ENCODE measurements at places on chromosomes 6 and 20. TPM values are rescaled to one million over a fixed set of nuclear protein-coding genes. Genes with fewer than 3 reads are reported as not detected.

DNA sequence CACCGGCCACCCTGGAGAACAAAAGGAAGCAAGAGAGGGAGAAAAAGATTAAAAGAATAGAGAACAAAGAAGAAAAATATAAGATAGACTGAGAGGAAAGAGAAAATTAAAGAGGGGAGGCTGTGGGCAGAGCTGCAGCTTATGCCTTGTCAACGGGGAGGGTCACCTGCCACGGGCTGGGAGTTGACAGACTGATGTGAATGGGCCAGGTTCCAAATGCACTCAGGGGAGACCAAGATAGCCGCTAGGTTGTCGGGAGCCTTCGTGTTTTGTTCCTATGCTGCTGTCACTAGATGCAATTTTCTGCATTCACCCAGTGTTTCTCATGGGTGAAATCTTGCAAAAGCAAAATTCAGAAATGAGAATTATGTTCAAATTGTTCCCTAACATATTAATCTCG lies 119.6 kb upstream of the MTHFD1L start:
- no peaks in the 10 kb centered on the region for H3K27me3 ChIP-seq
- no peak for DNase-seq
- no peak overlapping the region for H3K4me3 ChIP-seq
- no peak overlapping the region for H3K27ac ChIP-seq

GRCh38 chr6:157236040-157236725 lies 87.1 kb downstream of the TMEM242 start:
- H3K4me1 ChIP-seq = peaks cover 12% of the 10 kb centered on the region
- peak overlapping the region; percentile 62 for H3K4me3 ChIP-seq
- H3K27ac ChIP-seq = no peak overlapping the region
- no peaks in the 10 kb centered on the region for H3K36me3 ChIP-seq

DNA sequence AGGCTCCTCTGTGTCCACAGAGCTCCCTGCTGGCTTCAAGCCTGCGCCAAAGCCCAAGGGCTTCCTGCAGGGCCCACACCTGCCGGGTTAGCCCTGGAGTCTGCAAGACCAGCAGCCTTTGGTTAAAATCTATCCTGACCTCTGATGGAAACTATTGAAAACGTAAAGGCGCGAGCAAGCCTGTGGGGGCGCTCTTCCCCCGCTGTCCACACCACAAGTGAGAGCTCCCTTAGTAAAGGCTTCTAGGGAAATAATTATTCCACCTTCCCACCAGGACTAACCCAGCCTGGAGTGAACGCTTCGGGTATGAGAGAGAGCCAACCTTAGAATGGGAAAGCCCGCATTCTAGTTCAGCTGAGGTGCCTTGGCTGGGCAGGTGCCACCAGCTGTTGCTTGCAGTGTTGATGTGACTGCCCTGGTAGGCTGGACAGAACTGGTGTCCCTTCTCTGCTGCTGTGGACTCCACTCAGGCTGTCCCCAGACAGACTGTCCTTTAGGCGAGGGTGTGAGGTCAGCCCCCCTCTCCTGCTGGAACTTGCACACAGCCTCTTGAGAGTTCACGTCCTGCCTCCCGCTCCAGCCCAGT lies 68.7 kb downstream of the SYTL3 start:
- peaks cover 9% of the 10 kb centered on the region for H3K36me3 ChIP-seq
- H3K4me3 ChIP-seq = no peak overlapping the region
- no peak for DNase-seq
- H3K27ac ChIP-seq = peak overlapping the region; percentile 57
- no peaks in the 10 kb centered on the region for H3K27me3 ChIP-seq
- H3K4me1 ChIP-seq = peaks cover 65% of the 10 kb centered on the region

DNA sequence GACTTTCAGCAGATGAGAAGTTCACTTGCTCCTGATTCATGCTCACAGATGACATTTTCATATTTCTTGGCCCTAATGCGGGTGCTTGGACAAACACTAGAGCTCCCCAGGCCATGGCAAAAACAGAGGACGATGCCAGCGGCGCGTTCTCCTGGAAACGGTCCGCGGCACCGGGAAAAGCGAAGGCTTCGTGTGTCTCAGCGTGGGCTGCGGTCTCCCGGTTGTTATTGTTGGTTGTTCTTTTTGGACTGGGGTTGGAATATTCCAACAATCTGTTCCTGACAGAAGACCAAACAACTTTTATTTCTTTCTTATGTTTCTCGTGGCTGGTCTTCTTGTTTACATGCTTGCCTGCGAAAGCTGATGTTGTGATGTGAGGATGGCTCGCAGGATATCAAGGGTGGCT lies 46.8 kb upstream of the NEDD9 start:
- H3K27ac ChIP-seq = no peak overlapping the region
- no peaks in the 10 kb centered on the region for H3K36me3 ChIP-seq
- no peak for DNase-seq

- no peaks in the 10 kb centered on the region for H3K4me1 ChIP-seq
- H3K4me3 ChIP-seq = no peak overlapping the region
- no peaks in the 10 kb centered on the region for H3K36me3 ChIP-seq
- H3K27ac ChIP-seq = no peak overlapping the region
Observed at GRCh38 chr6:148431413-148431812, 88.8 kb downstream of the SASH1 start.

DNA sequence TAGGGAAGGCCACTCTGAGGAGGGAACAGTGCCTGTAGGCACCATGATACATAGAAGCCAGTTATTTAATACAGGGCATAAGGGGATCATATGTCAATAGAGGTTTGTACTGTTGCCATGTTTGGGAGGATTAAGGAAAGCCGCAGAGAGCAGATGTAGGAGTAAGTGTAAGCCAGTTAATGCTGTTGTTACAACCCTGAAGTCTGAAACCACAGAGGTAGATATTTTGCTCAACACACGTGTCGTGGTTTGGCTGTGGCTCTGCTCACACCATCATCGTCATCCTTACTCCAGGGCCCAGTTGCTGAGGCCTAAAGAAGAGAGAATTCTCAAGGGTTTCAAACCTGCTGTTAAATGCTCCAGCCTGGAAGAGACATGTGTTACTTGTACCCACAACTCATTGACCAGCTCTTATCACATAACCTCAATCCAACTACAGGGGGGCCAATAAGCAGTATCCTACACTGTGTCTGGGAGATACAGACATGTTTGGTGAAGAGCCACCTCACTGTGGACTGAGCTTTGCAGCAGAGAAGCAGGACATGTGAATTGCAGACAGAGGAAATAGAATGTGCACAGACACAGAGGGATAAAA lies 31.0 kb upstream of the PSMF1 start:
- no peaks in the 10 kb centered on the region for H3K36me3 ChIP-seq
- no peak overlapping the region for H3K27ac ChIP-seq
- H3K4me1 ChIP-seq = no peaks in the 10 kb centered on the region

GRCh38 chr20:18050628-18051027 lies 7.1 kb downstream of the OVOL2 start:
- H3K4me1 ChIP-seq = no peaks in the 10 kb centered on the region
- DNase-seq = no peak
- no peaks in the 10 kb centered on the region for H3K36me3 ChIP-seq
- no peak overlapping the region for H3K4me3 ChIP-seq
- H3K27ac ChIP-seq = no peak overlapping the region
- peaks cover 13% of the 10 kb centered on the region for H3K27me3 ChIP-seq

DNA sequence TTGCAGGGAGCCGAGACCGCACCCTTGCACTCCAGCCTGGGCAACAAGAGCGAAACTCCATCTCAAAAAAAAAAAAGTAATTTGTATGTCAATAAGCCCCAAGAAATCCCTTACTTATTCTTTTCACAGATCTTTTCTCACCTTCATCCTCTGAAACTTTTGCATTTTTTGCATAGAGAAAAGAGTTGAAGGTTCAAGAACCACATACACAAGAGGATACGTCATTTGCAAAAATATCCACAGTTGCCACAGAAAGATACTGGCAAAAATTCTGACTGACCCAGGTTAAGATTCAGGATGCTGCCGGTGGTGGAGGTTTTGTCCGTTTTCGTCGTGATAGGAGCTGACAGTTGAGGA lies 94.5 kb downstream of the ZMYND8 start:
- peaks cover 47% of the 10 kb centered on the region for H3K36me3 ChIP-seq
- H3K27ac ChIP-seq = no peak overlapping the region
- no peaks in the 10 kb centered on the region for H3K27me3 ChIP-seq
- no peaks in the 10 kb centered on the region for H3K4me1 ChIP-seq
- DNase-seq = no peak

DNA sequence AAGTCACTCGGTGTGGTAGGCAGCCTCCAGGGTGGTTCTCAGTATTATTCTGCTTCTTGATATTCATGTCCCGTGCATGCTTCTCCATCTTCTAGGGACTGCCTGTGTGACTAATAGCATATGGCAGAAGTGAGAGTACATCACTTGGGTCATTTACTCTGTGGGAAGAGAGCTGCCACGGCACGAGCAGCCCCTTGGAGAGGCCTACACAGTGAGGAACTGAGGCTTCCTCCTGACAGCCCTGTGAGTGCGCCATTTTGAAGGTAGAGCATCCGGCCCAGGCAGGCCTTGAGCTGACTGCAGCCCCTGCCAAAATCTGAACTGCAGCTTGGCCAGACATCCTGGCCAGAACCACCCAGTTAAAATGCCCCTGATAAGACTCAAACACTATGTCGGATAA lies 17.3 kb upstream of the MCUR1 start:
- H3K4me3 ChIP-seq = no peak overlapping the region
- H3K27me3 ChIP-seq = no peaks in the 10 kb centered on the region
- H3K4me1 ChIP-seq = no peaks in the 10 kb centered on the region
- no peak overlapping the region for H3K27ac ChIP-seq

FNDC1 gene
- 0.04 TPM for total RNA-seq

NKX2-2 gene
- total RNA-seq = not detected

PBOV1 gene
- not detected for total RNA-seq
